Central memory CD4-positive, alpha-beta T cell (primary cell): ENCODE measurements at places on chromosomes 11 and 22.

- no peak for DNase-seq
Measured at GRCh38 chr11:77199137-77199745, 71.2 kb downstream of the MYO7A start.

DNA sequence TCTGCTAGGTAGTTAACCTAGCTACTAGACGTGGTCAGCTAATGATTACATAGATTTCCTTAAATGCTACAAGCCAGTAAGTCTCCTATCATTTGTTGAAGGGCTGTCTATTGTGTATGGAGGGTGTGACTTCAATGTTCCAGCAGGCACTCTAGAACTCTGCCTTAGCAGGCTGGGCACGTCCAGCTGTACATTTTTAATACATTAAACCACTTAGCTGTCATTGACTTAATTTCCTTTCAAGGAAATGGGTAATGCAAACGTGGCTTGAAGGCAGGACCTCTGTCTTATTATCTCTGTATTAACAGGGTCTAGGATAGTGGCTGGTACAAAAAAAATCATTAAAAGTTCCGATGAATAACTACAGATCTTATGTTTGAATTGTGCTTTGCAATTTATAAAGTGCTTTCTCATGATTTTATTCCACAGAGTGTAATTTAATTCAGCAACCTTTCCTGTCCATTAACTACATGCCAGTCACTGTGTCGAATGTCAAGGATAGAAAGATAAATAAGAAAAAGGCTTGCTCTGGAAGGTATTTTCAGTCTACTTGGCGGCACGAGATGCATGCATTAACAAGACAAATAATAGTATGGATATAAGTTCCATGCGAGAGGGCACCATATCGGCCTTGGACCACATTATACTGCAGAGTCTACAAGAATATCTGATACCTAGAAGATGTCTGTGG, 60.3 kb downstream of the APOL3 start:
- DNase-seq = no peak

DNA sequence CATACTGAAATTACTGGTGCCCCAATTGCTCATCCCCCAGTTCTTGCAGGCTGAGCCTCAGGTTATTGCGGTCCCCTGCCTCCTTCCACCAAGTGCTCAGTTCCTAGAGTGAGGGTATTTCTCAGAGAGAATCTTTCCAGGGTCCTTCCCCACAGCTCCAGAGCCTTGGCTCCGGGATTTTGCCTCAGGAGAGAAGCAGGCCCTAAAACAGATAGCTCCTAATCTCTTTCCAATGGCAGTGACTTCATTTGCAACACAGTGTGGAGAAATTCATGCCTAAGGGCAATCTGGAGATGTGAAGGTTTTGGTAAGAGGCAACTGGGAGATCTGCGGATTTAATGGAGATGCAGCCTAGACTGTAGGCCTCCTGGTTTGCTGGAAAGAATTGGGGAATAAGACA, 2.9 kb downstream of the NF2 start:
- no peak for DNase-seq

- no peak for DNase-seq
Measured at GRCh38 chr11:121095561-121095960, 5.5 kb upstream of the TECTA start.

- no peak for DNase-seq
Measured at GRCh38 chr11:37926772-37927171, 1328.7 kb upstream of the RAG2 start.

GRCh38 chr22:36280379-36280778, 27.4 kb downstream of the APOL1 start:
- DNase-seq = no peak

DNA sequence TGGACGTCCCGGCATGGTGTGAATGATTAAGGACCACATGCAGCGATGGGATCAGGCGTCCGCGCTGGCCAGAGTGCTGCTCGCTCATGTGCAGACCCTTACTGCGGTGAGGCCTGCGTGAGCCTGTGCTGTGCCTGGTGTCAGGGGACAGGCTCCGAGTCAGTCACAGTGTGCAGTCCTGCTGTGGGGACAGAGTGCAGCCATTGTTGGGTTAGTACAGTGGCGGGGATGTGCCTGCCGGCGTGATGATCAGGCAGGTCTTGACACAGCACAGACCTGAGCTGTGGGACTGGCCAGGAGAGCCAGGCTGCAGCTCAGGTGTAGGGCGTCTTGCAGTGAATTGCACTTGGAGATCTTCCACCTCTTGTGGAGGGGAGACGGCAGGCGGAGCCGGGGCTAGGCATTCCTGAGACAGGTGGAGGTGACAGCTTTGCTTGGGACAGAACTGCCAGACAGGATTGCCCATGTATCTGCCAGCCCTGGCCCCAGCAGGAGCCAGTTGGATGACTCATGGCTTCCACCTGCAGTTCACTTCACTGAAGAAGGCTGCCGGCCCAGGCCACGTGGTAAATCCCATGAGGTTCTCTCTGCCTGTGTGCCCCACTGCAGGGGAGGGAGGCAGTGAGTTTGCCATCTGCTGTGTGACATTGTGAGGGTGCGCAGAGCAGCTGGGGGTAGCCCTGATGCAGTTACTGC, 17.3 kb downstream of the TRMU start:
- DNase-seq = no peak

GRCh38 chr11:118010738-118011461, 24.7 kb downstream of the IL10RA start:
- DNase-seq = no peak

DNA sequence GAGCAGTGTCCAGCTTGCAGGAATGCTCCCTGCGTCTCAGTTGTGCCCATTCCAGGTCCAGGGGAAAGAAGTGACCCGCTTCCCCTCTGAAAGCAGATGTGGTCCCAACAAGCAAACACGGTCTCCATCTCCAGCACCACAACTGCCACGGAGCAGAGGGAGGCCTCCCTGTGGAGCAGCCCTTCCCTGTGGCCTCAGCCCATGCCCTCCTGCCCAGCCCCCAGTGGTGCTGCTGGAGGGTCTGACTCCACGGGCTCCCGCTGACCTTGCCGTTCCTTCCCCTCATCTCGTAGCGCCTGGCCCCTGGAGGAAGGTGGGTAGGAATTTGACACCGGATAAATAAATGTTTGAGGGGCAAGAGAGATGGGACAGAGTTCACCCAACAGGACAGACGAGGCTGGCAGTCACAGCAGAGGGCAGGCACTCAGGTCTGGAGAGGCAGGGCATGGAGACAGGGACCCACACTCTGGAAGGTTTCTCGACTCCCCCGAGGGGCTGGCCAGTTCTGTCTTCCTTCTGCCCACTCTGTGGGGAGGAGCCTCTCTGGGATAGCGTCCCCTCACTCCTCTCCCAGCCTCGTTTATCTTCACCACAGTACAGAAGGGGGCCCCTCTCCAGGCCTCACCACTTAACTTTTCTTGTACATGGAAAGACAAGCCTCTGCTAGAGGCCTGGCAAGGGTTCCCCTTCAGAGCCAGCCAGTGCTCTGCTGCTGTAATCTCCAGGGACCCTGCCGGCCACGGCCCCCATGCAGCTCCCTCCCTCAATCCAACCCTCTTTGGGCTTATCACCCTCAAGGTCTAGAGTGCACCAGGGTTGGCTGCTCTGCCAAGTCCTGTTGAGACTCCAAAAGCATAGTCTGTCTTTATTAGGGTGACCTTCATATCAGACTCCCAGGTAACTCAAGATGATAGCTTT, 7.5 kb upstream of the ST3GAL4 start:
- DNase-seq = no peak

- DNase-seq = no peak
Measured at GRCh38 chr11:64352099-64352994, 6.6 kb upstream of the RPS6KA4 start.

GRCh38 chr22:18925368-18926064, 10.6 kb downstream of the PRODH start:
- DNase-seq = no peak

DNA sequence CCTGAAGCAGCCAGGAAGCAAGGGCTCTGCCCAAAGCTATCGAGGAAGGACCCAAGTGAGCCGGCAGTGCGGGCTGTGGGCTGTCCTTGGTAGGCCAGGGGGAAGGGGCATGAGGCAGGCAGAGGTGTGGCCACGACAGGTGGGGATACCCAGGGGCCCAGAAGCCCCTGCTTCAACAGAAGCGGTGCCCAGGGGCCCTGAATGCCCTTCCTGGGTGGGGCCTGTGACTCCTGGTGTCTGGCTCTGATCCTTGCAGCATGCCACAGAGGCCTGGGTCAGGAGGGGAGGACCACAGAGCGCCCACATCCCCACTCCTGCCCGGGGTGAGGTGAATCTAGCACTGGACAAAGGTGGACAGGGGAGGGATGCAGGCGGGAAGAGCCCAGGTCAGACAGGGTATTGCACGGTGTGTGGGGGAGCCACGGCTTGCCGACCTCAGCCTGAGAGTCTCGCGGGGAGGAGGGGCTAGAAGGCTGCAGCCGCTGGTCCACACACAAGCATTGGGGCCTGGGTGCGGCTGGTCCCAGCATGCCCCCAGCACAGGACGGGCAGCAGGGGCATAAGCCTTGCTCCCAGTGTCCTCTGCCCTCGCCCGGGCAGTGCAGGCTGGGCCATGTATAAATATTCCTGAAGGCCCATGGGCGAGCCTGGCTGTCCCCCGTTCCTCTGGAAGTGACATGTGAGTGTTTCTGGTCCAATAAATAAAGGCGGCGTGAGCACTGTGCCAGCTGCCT, 19.0 kb downstream of the MAFF start:
- no peak for DNase-seq

- no peak for DNase-seq
Measured at GRCh38 chr11:47394050-47394321, 14.4 kb upstream of the SLC39A13 start.

DNA sequence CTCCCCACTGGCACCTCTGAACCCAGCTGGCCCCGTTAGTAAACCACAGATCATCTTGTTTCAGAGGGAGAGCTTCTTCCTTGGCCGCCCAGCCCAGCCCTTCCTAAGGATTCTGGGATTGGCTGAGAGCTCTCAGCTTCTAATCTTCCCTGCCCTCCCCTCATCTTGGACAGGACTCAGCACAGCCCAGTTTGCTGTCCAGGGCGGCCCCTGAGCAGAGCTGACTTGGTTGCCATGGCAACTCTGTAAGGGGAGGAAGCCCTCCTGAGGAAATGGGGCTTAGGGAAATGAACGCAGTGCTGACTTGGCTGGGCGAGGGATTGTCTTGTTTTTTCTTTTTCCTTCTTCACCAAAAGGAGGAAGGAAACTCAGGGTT, 4.6 kb downstream of the APOL4 start:
- DNase-seq = no peak

DNA sequence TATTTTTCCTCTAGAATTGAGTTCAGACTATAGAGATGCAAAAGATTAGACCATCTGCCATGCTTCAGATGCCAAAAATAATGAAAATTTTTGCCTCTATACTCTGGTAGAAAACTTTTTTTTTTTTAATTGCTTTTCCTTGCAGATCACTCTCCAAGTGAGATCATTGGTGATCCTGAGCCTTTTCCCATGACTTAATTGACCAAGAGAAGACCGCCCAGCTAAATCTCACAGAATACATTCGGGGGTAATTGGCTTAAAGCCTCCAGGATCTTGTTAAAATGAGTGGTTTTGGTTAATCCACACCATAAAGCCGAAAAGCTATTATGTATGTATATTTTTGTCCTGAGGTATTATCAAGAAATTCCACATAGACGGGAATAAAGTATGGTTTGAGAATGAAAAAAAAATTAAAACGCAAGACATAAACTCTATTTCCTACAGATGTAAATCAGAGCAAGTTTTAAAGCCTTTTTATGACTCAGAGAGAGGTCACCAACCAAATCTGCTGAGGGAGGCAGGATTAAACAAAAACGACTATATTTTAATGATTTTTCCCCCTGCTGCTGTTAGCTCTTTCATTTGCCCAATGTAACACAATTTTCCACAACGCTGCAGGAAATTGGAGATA, 64.0 kb downstream of the PARVA start:
- no peak for DNase-seq

DNA sequence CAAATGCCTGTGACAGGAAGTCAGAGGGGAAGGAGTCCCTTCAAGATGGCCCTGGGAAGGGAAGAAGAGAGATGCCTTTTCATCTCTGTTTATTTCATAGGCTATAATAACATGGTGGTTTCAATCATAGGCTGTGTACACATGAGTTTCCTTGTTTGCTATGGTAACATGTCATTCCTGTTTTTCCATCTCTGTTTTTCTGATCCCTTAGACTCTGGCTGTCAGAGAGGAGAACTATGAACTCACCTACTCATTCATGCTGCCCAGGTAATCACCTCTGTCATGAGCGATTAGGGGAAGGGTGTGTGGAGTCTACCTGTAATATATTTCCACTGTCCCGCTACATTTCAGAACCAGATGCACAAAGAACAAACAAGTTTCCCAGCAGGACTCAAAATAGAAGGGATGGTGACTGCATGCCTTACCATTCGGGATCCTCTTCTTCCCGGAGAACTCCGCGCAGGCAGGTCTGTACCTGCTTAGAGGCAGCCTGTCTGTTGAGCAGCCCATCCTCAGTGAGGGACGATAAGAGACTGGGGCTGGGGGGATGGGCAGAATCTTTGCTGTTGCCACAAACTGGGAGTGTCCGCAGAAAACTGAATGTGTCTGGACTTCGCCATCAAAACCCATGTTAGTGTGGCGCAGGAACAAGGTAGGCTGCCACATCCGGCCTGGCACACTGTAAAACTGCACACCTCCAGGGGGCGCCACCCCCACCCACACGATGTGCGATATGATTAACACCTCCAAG, 7.1 kb upstream of the PEX26 start:
- no peak for DNase-seq

DNA sequence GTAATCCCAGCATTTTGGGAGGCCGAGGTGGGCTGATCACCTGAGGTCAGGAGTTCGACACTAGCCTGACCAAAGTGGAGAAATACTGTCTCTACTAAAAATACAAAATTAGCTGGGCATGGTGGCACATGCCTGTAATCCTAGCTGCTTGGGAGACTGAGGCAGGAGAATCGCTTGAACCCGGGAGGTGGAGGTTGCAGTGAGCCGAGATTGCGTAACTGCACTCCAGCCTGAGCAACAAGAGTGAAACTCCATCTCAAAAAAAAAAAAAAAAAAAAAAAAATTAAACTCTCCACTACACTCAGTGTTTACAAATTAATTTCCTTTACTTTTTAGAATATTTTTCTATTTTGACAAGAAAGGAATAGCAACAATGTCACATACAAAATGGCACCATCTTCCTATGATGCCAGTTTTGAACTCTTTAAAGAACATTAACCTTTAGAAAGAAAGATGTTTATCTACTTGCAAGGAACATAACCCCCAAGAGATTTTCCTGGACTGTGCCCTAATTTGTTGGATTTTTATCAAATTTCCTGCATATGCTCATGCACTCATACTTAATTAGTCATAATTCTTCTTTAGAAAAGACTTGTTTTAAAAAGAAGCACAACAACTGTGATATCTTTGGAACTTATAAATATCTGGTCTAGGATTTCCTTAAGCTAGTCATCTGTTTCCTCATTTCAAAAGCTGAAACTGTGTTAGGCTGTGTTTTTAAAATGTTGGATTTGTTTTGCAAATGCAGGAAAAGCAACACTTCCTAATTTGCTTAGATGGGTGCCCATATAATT, 22.6 kb upstream of the HIPK3 start:
- no peak for DNase-seq

DNA sequence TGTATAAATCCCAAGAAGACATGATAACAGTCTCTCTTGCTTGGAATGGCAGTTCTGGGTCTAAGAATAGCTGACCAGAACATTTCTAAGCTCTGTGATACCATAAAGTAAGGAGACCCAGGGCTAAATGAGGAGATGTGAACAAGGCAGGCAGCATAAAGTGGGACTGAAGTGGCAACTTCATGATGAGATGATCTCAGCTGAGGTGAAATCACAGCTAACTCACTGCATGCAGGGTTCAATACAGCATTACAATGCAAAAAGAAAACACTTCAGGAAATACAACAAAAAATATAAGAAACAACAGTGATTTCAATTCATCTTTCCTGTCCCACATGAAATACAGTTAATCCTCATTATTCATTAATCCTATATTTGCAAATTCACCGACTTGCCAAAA, 44.6 kb downstream of the MRE11 start:
- no peak for DNase-seq
